ENCODE measurements at places on chromosomes 5 and 9.

DNA sequence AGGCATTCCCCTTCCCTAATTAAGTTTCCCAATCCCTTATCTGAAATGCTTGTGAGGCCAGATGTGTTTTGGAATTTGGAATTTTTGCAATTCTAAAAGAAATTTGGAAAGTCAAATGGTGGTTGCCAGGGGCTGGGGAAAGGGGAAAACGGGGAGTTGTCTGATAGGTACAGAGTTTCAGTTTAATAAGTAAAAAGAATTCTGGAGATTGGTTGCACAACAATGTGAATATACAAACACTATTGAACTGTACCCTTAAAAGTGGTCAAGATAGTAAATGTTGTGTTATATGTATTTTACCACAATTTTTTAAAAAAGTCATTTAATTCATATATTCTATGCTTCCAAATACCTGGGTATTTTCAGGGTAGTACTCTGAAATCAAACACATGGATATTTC, 154.5 kb downstream of the ADAMTS12 start:
- DNase-seq = no peak

- DNase-seq = no peak
Measured at GRCh38 chr5:103703617-103704016, 141.0 kb upstream of the NUDT12 start.

- no peak for DNase-seq
Measured at GRCh38 chr5:43171926-43172325, 20.1 kb upstream of the NIM1K start.

DNA sequence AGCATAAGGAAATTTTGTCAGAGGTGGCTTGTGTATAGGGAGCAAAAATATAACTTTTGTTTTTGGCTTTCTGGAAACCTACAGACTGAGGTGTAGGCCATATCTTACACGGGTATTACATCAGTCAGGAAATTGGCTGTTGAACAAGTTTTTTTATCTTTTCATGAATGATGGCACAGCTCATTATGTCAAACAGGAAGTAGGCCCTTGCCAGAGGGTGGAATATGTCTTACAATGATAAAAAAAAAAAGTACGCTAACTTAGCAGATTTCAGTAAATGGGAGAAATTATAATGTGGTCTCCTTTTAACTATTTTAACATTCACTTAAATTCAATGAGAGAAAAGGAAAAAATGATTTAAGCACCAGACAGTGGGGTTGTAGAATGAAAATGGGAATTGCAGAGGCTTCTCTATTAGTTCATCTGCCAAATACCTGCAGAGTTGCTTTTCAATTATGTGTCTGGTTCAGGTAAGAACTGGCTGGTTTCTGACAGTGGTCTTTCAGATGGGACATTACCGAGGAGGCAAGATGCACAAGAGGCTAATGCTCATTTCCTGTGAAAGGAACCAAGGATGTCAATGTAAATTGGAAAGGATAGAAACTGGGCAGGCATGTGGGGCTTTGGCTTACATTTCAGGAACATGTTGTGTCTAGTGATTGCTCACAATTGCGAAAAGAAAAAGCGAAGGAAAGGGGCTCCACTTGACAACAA, 169.9 kb downstream of the NNT start:
- peak; percentile 38 for DNase-seq

DNA sequence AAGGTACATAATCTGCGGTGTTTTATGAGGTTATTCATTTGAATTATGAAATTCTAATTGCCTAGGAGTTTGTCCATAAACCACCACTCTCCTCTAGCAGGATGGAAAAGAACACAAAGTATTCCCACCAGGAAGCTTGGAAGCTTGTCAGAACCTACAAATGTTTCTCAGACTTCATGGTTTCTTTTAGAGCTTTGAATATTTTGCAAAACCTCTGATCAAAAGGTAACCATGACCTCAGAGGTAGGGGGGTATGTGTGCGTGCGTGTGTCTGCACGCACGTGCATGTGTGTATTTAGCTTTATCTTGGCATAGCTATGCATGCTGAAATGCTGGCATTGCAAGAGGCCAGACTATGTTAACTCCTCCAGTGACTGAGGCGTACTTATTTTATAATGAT, 847.0 kb downstream of the TLE1 start:
- no peak for DNase-seq

DNA sequence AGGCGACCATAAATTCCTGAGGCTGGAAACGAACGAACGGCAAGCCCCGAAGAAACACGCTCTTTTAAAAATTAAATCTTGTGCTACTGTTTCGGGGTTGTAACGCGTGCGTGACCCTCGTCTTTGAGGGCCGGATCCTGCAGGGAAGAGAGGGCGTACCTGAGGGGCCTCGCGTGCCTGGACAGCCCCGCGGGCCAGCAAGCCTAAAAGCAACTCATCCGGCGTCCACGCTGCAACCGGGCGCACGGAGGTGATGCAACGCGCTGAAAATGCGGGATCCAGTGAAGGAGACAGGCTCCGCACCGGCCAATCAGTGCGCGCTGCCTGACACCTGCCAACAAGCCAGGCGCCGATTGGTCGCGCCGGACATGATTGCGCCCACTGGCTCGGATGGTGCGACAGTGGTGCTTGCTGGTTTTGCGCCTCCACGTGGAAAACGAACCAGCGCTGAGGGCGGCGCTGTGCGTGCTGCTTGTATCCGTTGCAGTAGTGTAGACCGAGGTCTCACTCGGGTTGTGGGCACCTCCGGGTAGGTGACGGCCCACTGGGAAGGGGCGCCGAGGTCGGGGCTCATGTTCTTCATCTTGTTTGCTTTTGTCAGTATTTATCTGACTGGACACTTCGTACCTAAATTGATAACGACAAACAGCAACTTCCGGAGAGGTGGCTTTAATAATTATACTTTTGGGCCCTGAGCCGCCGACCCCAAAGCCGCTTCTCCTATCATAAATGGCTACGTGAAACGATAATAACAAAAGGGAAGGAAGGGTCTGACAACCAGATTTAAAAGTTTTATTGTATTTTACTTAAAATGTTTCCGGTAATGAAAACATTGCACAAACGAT, at the start of gene IARS1:
TSS of gene IARS1 (minus strand) at position 246 of the 845 bp plus-strand sequence. CDS start 4,278 bp downstream, outside the sequence.
- peak; percentile 98 for DNase-seq

GRCh38 chr5:71666321-71666720, 52.8 kb upstream of the CARTPT start:
- DNase-seq = no peak

GRCh38 chr9:101030086-101030391, 1.5 kb downstream of the PLPPR1 start:
- no peak for DNase-seq

- no peak for DNase-seq
Measured at GRCh38 chr9:138013273-138013672, 135.7 kb downstream of the CACNA1B start.

GRCh38 chr5:54450542-54450941, 5.0 kb upstream of the HSPB3 start:
- DNase-seq = no peak

DNA sequence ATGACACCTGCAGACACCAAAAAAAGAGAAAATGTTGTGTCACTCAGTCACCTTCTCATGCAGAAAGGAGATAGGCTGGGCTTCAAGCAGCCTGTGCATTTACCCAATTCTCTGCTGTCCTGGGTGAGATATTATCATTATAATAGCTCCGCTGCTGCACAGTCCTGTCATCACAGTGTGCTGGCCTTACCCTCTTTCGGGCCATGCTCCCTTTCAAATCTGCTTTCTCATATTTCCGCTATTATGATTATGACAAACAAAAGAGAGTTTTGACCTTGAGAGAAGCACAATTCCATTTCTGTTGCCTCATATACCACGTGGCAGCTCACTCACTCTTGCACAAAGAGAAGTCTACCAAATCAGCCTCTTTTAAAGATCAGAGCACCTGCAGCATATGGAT, 1350.1 kb upstream of the ACO1 start:
- DNase-seq = no peak

GRCh38 chr5:146772881-146773466, 105.6 kb downstream of the PPP2R2B start:
- DNase-seq = no peak

- no peak for DNase-seq
Measured at GRCh38 chr9:70006306-70006705, 37.3 kb upstream of the MAMDC2 start.

DNA sequence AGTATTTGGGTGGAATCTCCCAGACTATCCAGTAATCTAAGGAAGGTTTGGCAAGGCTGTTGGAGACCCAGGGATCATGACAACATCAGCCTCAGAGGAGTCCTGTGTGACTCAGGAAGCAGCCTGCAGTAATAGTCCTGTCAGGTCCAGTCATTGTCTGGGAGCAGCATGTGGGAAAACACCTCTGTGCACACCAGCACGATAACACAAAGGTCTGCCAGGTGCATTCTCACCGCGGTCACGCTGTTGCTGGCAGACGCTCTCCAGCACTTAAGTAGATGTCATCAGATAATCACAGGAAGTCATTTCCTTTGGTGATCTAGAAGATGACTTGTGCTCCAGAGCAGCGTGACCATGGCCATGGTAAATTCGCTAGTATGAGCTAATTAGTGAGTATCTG, 99.2 kb upstream of the IQGAP2 start:
- no peak for DNase-seq

- DNase-seq = peak; percentile 60
Measured at GRCh38 chr9:33817327-33818166, 587 bp downstream of the UBE2R2 start.

GRCh38 chr5:12623408-12623807, 719.2 kb upstream of the CTNND2 start:
- no peak for DNase-seq

DNA sequence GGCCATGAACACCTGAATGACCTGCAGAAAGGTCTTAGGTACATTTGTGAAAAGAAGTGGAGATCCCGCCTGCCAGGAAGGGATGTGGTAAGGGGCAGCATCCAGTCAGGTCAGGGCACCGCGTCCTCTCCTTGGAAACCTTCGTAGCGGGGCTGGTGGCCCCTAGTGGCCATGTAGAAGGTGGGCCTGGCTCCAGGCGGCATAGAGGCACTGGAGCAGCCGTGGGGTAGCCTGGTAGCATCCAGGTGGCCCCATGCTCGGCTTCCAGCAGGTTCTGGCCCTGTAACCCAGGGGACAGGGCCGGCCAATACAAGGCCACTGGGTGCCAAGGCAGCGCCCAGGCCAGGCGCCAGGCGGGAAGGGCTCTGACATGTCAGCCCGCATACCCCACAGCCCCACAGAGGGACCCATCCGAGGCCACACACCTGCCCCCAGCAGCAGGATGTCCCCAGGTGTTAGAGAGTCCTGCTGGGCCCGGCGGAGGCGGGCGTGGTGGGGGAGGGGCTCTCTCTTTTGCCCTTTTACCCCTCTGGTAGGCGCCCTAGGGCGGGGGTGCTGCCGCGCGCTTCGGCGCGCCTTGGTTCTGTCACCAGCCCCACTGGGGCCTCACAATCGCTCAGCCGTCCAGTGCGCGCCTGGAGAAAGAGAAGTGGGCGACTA, 58.3 kb upstream of the SPATA31E1 start:
- DNase-seq = no peak

- peak; percentile 35 for DNase-seq
Measured at GRCh38 chr9:114552706-114553105, 34.9 kb upstream of the ATP6V1G1 start.

DNA sequence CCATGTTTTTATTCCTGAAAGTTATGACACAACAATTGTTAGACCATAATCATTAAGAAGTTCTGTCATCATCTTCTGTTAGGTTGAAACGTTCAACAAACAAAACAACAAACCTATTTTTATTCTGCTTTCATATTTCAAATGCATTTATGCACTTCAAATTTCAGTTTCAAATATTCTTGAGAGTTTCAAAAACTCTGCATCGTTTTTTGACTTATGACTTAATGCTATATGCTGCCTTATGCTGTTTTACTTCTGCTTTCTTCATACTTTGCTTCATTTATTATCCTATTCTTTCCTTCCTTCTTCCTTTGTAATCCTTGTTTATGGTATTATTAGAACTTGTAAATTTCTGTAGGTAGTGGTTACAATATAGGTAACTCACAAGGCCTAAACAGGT, 95.0 kb downstream of the PCSK1 start:
- no peak for DNase-seq

GRCh38 chr5:162888268-162888667, 549.1 kb upstream of the CCNG1 start:
- no peak for DNase-seq

DNA sequence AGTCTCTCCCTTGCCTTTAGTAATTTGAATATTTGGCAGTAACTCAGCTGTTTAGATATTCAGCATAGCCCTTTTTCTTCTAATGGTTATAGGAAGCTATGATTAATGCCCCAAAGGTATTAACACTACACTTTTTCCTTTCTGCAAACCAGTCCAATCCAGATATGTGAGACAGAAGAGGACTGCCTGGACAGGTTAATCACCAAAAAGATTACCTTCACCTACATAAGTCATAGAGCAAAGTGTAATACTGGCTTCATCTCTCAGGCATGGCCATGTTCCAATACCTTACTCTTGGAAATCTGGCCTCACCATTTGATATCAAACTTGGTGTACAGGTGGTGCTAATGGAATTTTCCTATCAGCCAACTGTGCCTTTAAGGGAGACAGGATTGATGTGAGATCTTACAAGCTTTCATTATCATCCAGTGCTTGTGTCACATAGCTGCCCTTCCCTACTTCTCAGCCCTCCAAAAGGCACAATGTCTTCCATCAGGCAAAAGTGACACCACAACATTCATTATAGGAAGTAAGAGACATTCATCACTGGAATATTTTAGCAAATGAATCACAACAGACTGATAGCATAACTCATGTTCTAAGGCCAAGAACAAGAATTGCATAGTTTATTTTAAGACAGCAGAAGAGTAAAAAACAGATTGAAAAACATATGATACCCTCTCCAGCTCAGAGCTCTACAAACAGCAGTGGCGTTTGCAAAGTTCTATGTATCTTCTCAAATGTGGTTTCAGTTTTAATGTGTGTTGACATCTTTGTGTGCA, 91.2 kb upstream of the PAM start:
- no peak for DNase-seq

GRCh38 chr5:2737273-2738155, 14.0 kb downstream of the IRX2 start:
- no peak for DNase-seq

DNA sequence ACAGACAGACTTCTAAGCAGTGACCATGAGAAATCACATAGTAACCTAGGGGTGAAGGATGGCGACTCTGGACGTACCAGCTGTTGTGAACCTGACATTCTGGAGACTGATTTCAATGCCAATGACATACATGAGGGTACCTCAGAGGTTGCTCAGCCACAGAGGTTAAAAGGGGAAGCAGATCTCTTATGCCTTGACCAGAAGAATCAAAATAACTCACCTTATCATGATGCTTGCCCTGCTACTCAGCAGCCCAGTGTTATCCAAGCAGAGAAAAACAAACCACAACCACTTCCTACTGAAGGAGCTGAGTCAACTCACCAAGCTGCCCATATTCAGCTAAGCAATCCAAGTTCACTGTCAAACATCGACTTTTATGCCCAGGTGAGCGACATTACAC, 38.0 kb upstream of the CCDC152 start:
- DNase-seq = no peak
